ENCODE measurements at places on chromosomes 12 and 14.

DNA sequence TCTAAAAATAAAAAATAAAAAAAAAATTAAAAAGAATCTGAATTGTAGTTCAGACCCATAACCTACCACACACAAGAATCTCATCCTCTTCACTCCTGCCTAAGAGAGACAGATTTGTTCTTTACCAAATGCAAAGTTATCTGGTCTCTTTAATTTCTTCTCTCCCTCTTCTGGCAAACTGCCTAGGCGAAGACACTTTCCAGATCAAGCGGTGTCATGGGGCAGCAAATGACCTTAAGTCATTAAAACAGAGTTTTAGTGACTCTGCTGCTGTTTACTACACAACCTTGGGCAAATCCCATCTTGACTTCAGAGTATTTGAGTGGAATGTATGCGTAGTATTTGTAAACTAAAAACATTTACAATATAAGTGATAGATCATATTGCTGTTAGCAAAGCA, 60.9 kb upstream of the NID2 start:
- no peak for DNase-seq

DNA sequence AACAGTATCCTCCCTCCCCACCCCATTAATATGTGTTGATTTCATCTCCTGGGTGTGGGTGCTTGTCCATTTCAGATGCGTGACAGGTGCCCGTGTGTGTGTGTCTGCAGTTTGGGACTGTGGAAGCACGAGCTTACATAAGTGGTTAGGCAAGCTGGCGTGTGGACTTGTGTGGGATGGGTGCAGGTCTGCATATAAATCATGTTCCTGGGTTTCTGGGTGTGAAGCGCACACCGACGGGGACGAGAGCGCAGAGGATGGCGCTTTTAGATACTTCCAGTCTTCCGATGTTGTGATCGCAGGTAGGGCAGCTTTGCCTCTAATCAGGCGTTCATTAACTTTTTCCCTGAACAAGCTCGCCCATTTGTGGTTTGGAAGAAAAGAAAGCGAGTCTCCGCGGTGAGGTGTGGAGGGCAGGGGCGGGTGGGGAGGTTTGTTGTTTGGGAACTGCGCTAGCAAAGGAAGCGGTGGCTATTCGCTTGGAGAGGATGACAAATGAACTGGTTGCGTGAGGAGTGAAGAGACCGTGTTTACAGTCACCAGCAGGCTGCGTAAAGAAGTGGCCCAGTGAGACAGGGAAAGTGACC, 865 bp downstream of the RGS6 start:
- no peak for DNase-seq

DNA sequence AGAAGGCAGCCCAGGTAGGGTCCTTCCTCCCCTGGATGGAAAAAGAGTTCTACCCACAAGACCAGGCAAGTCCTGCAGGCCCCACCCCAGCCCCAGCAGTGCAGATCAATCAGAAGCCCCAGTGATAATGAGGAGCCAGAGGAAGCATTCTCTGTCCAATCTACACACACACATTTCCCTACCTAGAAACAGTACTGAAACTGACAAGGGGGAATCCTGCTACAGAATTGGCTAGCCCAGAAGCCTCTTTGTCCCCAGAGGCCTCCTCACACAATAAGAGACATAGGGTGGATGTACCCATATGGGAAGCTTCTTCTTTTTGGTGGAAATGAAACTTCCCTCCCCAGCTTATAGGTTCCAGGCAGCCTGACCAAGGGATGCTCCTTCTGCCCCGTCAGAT, 9.9 kb downstream of the FSCB start:
- no peak for DNase-seq

GRCh38 chr12:53838978-53839377, 87.2 kb upstream of the CISTR start:
- DNase-seq: no peak

- no peak for DNase-seq
Observed at GRCh38 chr12:12797794-12798152, 12.3 kb downstream of the APOLD1 start.

GRCh38 chr14:99822800-99823455, 29.7 kb downstream of the EML1 start:
- DNase-seq: no peak

- DNase-seq: no peak
Observed at GRCh38 chr14:103451401-103451800, 66.2 kb downstream of the MARK3 start.

DNA sequence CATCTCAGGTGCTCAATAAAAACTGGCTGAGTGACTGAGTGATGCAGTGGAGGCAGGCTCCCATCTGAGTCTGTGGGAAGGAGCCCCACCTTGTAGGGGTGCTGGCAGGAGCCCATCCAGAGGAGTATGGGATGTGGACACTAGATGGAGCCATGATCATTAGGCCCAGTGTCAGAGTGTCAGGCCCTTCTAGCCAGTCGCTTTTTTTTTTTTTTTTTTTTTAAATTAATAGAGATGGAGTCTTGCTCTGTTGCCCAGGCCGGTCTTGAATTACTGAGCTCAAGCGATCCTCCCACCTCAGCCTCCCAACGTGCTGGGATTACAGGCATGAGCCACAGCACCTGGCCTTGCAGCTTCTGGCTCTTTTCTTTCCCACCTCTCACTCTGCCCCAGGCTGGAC, 11.5 kb downstream of the RITA1 start:
- DNase-seq: peak; percentile 66

- no peak for DNase-seq
Observed at GRCh38 chr14:39682582-39682981, 250.3 kb upstream of the FBXO33 start.

DNA sequence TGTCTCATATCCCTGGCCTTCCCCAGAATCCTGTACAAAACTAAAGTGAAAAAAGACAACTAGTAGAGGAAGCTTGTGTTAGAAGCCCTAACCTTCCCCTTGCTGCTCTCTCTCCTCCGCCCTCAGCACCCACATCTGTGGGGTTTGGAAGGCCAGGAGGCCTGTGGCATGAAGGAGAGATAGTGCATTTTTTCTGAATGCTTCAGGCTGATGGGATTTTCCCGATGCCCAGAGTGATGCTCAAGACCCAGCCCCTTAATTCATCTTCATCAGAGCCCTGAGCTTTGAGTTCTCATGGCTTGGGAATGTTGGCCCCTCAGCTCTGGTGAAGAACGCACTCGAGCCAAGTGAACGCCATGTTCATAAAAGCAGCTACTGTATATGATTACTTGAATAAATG, 5.9 kb downstream of the FGF6 start:
- DNase-seq: no peak

DNA sequence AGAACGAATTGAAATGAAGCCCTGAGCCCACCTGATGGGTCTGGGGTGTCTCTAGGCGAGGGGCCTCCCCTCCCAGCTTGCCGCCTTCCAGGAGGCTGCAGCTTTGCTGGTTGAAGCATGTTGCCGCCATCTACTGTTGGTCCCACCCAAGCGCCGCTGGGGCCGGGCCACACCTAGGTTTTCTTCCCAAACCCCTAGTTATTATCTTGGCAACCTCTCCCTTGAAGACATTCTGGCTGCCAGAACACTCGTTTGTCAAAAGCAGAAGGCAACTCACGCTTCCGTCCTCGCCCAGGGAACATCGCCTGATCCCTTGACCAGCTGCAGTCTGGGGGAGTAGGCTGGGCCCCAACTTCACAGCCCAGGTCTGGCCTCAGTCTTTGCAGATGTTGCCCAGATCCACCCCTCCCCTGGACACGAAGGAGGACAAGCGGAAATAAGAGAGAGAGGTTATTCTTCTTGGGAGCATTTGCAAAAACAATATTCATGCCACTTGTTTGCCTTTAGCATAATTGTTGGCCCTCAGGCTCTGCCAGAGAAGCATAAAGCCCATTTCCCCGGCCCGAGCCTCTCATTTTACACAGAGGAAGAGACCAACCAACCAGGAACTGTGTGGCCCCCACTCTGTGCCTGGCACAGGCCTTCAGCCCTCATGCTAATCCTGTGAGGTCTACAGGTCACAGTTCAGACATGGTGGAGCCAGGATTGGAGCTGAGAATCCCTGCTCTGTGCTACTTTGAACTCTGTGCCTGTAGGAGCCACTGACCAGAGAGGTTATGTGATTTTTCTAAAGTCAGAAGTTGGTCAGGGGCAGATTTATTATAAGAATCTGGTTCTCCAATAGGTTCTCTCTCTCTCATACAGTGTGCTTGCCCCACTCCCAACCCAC, 6.8 kb downstream of the EMP1 start:
- DNase-seq: peak; percentile 61

GRCh38 chr14:54338696-54339317, 58.0 kb upstream of the CDKN3 start:
- DNase-seq: no peak

- DNase-seq: no peak
Observed at GRCh38 chr12:63814146-63814772, 30.2 kb upstream of the SRGAP1 start.

- DNase-seq: no peak
Observed at GRCh38 chr12:89389755-89390661, 37.7 kb upstream of the DUSP6 start.

DNA sequence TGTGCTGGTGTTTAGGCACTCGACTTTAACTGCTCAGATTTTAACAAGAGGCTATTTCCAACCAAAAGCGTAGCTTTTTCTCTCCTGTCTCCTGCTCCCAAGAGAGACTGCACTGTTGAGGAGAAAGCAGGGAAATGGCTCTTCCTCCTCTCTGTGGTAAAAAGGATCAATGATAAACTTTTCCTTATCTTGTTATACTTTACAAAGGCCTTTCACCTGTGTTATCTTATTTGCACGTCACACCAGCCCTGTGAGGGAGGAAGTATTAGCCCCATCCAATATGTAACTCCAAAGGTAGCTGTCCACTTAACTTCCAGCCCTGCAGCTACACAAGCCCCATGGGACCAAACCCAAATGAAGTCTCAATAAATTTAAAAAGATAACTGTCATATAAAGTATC, 32.9 kb upstream of the ZFP36L1 start:
- no peak for DNase-seq
